NCI-H226 (cell line): ENCODE measurements at places on chromosomes 5 and 9.

- no peak for DNase-seq
Measured at GRCh38 chr5:30104872-30105596, 1088.5 kb upstream of the CDH6 start.

DNA sequence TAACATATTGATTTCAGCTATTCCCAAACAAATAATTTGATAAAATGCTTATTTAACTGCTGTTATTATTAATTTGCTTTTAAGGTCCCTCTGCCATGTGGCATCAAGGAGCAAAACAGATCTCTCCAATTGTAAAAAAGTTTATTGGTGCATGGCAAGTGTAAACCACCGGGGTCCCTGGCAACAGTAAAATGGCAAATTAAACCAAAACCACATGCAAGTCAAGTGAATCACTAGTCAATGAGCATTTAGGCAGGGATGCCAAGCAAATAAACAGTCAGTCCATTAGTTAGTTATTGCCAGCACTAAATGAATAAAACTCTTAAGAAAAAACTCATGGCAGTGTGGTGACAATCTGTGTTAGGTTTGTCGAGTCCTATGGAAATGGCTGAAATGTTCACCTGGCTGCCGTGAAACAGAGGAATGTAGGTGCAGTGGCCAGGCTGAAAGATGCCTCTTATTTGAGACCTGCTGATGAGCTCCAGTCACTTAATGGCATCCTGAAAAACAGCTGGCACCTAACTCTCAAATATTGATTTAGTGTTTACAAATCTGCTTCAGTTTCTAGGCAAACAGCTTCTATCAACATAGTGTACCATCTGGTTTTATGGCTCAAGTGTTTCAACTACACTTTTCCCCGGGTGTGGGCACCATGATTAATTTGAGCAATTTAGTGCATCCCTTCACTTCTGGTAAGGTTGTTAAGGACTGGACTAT, 296.5 kb upstream of the ITGA1 start:
- DNase-seq: no peak

- no peak for DNase-seq
Measured at GRCh38 chr5:77958642-77959330, 182.6 kb upstream of the TBCA start.

DNA sequence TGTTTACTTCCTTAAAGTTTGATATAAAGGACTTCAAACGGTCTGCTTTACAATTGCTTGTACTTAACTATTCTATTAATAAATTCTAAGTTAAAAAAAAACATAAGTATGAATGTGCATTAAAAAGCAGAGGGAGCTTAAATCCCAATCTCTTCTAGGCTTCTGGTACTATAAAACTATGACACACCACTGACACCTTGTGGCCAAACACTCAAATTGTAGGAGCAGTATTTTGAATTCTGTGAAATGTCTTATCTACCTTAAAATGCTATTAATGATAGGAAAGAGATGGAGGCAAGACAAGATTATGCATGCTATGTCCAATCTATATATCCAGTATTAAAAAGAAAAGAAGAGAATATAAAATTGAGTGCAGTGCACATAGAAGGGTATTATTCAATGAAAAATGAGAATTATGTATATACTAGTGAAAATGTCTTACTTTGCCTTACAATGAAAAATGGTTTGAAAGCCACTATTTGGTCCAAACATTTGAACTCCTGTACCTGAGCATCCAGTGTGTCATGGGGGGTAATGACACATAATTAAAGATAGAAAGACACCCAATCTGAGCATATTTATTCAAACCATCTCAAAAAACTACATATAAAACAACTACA, 87.6 kb downstream of the ERP44 start:
- DNase-seq: peak; percentile 7

DNA sequence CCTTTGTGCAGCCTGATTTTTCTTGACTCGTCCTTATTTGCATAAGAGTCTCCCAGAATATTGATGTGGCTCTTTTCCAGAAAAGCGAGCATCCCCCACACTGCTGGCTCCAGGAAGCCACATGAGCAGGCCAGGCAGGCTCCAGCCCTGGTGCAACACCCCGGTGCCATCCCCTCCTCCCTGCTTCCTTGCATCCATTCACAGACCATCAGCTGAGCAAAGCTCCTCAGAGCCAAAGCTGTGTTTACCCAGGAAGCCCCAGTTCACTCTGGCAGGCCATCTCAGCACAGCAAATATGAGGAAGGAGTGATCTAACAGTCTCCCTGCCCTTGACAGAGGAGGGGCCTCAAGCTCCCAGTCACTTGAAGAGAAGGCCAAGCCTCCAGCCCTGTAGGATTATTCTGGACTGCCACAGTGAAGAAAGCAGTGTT, 34.4 kb downstream of the INSYN2B start:
- peak; percentile 39 for DNase-seq

- no peak for DNase-seq
Measured at GRCh38 chr5:74406844-74407243, 233.7 kb downstream of the ENC1 start.

GRCh38 chr5:174816858-174817257, 92.5 kb downstream of the MSX2 start:
- no peak for DNase-seq

- no peak for DNase-seq
Measured at GRCh38 chr5:139670369-139671095, 22.4 kb downstream of the CXXC5 start.

DNA sequence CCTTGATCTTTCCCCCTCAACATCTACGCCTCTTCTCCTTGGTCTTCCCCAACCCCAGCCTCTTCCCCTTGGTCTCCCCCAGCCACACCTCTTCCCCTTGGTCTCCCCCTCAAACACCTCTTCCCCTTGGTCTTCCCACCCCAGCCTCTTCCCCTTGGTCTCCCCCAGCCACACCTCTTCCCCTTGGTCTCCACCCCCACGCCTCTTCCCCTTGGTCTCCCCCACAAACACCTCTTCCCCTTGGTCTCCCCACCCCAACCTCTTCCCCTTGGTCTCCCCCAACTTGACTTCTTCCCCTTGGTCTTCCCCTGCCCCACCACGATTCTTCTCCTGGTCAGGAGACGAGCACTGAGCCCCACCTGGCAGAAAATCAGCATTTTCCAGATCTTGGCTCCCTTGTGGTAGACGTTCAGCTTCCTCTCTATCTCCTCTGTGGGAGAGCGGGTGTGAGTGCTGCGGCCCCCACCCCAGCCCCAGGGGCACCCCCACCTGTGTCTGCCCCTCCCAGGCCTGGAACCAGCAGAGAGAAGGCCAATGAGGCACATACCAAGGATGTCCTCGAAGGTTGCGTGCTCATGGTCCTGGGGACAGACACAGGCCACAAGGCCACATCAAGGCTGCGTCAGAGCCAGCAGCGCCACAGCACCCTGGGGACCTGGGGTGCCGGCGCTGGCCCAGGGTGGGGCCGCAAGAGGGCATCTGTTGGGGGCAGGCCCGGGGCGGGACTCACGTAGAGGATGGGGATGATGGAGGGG, 7.0 kb downstream of the NSMF start:
- no peak for DNase-seq

DNA sequence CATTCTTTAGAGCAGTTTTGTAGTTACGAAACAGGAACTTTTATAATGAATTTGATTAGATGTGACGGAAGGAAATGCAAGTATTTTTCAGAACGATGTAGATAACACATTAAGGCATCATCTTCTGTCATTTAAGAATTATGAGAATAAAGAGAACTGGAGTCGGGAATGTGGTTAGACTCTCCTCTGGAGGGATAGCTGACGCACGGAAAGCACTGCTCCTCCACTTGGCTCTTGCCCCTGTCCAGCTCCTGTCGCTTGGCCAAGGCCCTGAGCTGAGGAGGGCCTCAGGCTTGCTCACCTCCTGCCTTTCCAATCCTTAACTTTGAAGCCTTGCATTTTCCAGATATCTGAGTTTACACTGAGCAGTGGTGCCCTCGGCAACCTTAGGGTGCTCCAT, 60.5 kb downstream of the MAP1B start:
- DNase-seq: peak; percentile 32

GRCh38 chr5:54323495-54323894, 13.1 kb upstream of the ARL15 start:
- DNase-seq: no peak

- no peak for DNase-seq
Measured at GRCh38 chr5:149325894-149326293, 19.4 kb upstream of the GRPEL2 start.

DNA sequence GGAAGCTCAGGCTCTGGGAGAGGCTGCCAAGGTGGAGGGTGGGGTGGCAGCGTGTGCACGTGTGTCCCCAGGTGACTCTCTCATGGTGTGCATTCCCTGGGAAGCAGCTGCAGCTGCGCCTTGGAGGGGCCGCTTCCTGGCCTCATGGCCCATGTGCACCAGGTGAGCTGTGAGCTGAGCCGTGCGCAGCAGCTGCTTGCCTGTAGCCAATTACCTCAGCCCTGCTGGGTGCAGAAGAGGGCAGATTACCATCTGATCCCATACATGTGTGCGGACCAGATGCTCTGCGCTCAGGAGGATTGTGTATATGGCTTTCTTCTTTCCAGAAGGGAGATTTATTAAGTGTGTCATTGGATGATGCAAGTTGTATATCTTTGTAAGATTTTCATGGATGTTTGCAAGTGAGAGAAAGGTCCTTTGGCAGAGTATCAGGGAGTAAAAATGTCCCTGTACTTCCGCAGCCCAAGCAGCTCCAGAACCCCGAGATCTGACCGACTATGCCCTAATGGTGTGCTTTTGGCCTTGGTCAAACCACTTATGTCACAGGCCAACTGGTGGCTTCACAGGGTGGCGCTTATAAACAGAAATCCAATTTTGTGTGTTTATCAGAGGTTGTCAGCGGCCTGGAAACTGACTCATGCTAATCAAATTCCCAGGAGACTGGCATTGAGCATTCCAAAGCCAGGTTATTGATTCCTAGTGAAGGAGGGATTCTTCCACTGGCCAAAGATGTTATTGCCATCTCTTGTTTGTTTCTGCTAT, 229.3 kb downstream of the GOLPH3 start:
- DNase-seq: no peak

- DNase-seq: no peak
Measured at GRCh38 chr5:153654504-153655200, 164.2 kb downstream of the GRIA1 start.

DNA sequence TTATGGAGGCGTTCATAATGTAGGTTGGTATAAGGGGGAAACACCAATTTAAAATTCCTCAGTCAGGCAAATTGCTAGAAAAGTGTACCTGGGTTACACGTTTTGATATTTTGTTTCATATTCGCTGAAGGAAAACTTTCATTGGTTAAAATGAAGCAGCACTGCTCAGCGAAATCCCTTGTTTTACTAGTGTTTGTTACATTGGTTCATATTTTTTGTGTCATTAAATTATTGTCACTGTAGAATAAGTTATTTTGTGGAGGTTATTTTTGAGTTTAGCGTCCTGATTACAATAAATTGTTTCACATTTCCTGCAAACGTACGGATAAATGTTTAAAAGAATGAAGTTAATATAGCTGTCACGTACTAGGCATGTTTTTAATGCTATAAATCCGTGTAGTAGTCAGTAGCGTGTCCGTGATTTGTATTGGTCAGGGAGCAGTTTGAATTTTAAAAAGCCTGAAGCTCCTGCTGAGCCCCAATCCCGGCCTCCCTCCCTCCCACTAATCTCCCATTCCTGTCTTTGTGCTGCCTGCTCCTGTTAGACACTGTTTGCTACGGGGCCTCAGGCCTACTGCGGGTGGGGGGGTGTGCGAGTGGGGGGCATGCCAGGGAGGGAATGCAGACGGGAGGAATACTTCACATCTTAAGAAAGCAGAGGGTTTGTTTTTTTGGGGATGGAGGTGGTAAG, 2.0 kb downstream of the NIPBL start:
- peak; percentile 70 for DNase-seq

GRCh38 chr9:15785584-15785983, 232.7 kb downstream of the CCDC171 start:
- DNase-seq: no peak

GRCh38 chr5:43192558-43193180, 644 bp downstream of the NIM1K start:
- no peak for DNase-seq

GRCh38 chr5:142694092-142694856, 8.4 kb upstream of the FGF1 start:
- no peak for DNase-seq

DNA sequence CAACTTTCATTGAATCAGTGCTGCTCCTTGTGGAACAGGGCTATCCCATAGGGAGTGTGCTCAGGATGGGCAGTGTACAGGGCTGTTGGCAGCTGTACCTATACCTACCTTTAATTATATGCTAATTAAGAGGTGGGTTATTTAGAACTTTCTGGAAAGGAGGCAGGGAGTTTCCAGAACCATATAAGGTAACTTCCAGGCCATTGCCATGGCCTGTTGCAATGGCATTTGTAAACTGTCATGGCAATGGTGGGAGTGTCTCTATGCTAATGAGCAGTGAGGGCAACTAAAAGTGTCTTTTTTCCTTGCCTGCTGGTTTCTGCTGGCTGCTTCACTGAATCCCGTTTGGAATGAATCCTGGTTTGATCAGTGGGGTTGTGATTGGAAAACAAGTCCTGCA, 2.3 kb upstream of the ARHGAP26 start:
- DNase-seq: no peak

GRCh38 chr5:56700711-56701110, 114.6 kb upstream of the MAP3K1 start:
- no peak for DNase-seq

GRCh38 chr9:88322906-88323566, 65.2 kb upstream of the SPIN1 start:
- DNase-seq: no peak

GRCh38 chr9:125074976-125075375, 68.4 kb downstream of the SCAI start:
- DNase-seq: no peak

DNA sequence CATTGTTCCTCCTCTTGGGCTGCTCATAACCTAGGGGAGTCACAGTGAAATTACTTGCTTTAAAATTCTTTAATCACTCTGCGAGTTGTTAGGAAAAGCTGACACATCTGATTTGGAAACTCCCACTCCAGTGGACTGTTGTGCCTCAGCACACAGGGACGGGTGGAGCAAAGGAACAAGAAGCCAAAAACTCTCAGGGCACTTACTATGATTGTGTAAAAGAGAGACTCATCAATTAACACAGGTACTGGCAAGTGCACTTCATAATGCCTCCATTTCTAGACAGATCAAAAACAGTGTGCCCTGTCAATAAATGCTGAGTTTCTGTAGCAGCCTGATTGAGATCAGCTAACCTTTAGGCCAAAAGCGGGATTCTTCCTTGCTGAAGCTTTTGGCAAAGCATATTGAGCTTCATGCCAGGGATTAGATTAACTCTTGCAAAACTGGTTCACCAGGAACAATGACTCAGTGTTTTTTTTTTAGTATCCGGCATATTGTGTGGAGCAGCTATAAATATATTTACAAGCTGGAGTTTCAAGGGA, 55.9 kb downstream of the TMC1 start:
- peak; percentile 67 for DNase-seq

- DNase-seq: no peak
Measured at GRCh38 chr9:21077781-21078180, at the start of gene IFNB1. IFNB1 (minus strand) TSS chr9:21077942; CDS start chr9:21077869, 73 bp downstream.
